Cerebellar nuclear complex (tissue), 1 donor: ENCODE measurements at places on chromosomes 1 and 21.

- no peak for DNase-seq
Observed at GRCh38 chr1:235342039-235342438, 13.7 kb downstream of the GGPS1 start.

- no peak for DNase-seq
Observed at GRCh38 chr1:172351754-172352161, 68.7 kb upstream of the C1orf105 start.

- peak; percentile 37 for DNase-seq
Observed at GRCh38 chr1:71193153-71193552, 112.3 kb upstream of the ZRANB2 start.

- DNase-seq = no peak
Observed at GRCh38 chr1:230011333-230012092, 55.5 kb upstream of the GALNT2 start.

- DNase-seq = no peak
Observed at GRCh38 chr21:26923986-26924385, 42.9 kb downstream of the ADAMTS5 start.

- DNase-seq = no peak
Observed at GRCh38 chr1:46224966-46225365, 21.8 kb downstream of the LURAP1 start.

- DNase-seq = no peak
Observed at GRCh38 chr1:202944438-202944921, 13.6 kb downstream of the ADIPOR1 start.

- DNase-seq = no peak
Observed at GRCh38 chr1:33791251-33791650, 72.6 kb upstream of the HMGB4 start.

DNA sequence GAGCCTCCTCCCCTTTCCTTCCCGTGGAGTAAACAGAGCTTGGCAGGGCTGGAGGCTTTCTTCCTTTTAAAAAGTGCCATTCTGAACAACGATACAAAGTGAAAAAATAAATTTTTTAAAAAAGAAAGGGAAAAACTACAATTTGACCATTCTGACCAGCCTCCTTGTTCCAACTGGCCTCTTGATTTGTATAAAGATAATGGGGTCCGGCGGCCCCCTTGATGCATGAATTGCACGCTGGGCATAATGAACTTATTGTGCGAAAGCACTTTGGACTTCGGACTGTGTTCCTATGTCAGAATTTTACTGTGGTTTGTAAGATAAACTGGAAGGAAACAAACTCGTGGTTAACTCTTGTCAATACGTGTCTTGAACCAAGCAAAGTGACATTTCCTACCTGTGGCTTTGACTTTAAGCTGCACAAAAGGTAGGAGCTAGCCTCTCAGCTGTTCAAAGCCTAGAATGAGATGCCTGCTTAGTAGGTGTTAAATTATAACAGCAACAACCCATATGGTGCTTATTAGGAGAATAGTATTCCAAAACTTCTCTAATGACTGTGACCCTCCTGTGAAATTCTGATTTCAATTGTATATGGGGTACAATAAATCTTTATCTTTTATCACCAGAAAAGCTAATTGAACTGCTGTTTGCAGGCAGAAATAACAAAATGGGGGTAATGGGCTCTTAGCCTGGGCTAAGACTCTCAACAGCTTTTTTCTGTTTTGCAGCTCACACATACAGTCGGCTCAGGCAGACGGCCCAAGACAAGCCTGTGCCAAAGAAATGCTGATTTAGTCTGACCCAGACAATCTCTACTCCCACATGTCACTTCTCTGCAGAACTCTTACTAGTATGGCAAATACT, 9.3 kb downstream of the IRF2BP2 start:
- peak; percentile 48 for DNase-seq

DNA sequence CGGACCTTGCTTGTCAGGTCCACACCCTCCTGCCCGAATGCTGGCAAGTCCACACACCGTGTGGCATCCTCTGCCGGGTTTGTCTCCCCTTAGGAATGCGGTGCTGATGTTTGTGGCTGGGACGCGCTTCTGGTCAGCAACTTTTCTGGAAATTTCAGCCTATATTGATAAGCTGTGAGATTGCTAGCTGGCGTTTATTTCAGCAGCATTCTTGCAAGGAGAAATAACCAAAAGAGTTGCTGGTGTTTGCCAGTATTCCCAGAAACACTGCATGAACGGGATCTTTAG, 601 bp downstream of the CEPT1 start:
- no peak for DNase-seq

DNA sequence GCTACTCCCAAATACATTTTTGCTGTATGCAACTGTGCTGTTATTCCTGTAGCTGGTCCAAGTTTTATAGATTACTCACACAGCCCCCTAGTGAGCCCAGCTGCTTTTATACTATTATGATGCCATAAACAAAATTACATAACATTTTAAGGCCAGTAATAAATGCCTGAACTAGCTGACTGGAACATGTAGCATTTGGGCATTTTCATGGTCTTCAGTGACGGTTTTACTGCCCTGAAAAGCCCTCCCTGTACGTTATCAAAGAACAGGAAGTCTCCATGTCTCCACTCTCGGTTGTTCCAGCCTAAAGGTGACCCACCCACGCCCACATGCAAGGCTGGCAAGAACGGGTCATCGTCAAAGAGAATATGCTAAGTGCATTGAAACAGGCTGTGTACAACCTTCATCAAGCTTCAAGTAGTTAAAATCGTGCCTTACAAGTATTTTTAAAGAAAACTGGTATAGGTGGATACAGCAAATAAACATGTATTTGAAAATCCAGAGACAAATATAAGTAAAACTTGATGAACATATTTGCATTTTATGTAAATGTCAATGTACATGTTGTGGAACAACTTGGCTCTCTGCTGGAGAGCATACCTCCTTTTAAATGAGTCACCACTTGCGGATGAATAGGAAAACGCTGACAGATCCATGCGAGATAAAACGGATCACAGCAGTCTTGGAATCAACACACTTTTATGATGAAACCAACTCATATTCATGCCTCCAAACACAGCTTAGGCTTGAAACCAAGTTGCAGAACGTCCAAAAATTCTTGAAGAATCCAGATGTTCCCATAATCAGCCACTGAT, 520.5 kb downstream of the SMYD3 start:
- DNase-seq = no peak

GRCh38 chr1:39270368-39270767, 65.9 kb downstream of the MACF1 start:
- DNase-seq = no peak

DNA sequence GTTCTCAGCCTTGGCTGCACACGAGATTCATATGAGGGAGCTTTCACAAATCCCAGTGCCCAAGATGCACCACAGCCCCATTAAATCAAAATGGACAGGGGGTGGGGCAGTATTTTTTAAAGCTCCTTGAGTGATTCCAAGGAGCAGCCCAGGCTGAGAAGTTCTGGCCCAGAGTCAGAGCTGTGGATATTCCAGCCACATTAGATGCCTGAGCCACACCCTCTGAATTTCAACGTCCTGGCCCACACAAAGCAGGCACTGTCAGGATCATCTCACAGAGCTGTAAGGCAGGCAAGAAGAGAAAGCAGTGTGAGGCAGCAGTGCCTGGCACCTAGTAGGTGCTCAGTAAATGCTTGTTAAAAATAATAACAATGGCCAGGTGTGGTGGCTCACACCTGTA, 37.4 kb downstream of the PAX7 start:
- DNase-seq = no peak

- no peak for DNase-seq
Observed at GRCh38 chr1:23867542-23867894, 572 bp downstream of the FUCA1 start.
